Fibroblast of pulmonary artery (primary cell): ENCODE measurements at places on chromosomes 16 and 17.

DNA sequence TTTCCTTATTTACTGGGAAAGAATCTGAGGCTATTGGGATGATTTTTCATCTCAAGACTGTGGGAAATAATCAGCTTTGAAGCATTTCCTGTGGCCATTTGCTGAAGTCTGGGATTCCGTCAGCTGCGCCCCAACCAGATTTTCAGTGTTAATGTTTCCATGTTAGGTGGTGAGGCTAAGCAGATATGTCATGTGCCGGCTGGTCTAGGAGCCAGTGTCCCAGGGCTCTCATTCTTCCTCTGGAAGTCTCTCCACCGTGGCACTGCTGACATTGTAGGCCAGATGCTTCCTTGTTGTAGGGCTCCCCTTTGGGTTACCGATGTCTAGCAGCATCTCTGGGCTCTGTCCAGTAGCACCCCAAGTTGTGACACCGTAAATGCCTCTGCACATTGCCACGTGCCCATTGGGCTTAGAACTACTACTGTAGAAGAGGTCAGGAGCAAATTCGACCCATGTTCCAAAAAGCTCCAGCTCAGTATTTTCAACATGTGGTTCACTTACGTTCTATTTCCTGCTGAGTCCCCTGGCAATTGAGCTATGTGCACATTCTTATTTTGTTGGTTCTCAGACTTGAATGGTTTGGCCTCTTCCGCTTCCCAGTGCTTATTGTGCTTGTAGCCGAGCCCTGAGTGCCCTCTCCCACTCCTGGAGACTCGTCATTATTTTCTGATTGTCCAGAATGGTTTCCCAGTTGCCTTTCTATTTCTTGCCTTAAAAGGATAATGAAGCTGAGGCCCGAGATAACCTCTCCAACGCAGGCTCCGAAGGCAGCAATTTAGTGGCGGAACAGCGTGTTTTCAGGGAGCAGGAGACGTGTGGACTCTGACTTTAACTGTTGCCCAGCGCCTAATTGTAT lies 82.2 kb downstream of the SPECC1 start:
- peak; percentile 88 for DNase-seq

DNA sequence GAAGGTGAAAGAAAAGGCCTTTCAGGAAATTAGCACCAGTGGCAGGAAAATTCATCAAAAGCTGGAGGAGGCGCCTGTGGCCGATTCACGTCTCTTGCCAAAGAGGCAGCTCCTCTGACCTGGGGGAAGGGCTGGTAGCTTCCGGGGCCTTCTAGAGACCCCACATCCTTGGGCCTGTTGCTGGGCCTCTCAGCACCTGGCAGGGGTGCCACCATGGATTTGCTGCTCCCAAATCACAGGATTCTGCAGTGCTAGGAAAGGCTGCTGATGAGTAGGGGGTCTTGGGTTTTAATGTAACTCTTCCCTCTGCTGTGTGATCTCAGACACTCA lies 11.6 kb upstream of the CBFB start:
- DNase-seq, result no peak

- no peak for DNase-seq
Observed at GRCh38 chr17:5864741-5865657, 205.2 kb upstream of the WSCD1 start.

DNA sequence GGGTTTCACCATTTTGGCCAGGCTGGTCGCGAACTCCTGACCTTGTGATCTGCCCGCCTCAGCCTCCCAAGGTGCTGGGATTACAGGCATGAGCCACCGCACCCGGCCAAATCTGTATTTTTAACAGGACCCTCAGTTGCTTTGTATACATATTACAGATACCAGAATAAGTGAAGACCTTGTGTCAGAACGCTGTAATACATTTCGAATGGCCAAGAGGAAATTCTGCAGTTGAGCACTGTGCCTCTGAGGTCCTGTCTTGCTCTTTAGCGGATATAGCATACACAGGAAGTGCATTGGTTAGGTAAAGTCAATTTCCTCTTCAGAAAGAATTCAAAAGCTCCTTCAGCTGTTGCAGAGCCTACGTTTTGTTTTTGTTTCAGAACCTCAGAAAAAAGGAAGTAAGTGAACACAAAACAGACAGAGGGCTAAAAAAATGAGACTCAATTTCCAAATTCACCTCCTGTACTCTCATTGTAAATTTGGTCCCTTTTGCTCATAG lies 15.7 kb downstream of the CRLF3 start:
- DNase-seq, result no peak

DNA sequence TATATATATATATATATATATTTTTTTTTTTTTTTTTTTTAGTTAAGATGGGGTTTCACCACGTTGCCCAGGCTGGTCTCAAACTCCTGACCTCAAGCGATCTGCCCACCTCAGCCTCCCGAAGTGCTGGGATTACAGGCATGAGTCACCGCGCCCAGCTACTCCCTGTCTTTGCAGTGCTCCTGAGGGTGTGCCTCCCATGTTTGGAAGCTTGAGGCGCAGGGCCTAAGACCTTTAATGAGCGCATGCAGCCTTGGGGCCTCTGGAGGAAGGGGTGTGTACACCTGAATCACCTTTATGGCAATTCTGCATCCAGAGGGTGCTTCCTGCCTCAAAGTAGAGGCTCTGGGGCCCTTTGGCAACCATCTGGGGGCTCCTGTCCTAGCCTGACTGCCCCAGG lies 219.4 kb upstream of the CIBAR2 start:
- no peak for DNase-seq

DNA sequence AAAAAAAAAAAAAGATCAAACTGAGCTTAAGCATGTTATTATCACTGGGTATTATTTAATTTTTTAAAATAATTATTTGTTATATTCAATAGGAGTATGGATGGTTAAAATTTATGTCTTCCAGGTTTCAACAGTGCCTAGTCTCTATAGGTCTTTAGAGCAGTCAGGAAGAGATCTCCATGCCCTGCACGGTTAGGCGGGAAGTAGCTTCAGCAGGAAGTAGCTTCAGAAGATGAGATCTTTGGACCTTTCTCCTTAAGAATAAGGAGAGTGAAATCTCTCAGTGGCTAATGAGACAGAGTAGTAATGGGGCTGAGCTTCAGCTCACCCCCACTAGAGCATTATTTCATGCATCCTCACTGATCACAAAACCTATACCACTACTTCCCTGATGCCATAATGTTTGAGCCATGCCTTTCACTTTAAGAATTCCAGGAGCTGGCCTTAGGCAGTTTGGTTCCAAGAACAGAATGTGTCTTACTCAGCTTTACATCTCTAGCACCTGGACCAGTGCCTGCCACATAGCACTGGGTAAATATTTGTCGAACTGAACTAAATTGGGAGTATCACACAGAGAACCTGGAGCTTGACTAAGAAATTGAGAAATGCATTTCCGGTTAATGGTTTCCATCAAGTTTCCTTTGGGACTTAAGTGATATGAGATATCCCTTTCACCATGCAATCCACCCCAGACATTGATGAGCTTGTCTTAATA lies 43.5 kb downstream of the SCPEP1 start:
- no peak for DNase-seq

GRCh38 chr17:44522883-44523671 lies 19.9 kb upstream of the GPATCH8 start:
- peak; percentile 78 for DNase-seq

DNA sequence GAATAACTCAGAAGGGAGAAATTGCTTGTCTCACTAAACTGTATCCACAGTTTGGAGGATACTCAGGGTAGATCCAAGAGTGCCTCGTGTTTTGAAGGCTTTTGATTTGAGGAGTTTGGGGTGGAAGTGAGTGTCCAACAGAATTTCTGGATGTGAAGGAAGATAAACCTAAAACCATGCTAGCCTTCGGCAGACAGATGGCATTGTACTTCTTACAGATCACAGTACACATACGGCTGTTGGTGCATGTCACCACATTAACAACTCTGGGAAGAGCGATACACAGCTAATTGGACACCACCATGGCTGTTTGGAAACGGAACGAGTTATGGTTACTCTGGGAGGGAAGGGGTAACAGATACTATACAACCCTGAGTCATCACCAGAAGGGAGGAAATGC lies 420.4 kb downstream of the GRIN2A start:
- DNase-seq, result no peak

- DNase-seq, result peak; percentile 69
Observed at GRCh38 chr16:3094289-3095027, 4.6 kb downstream of the ZSCAN10 start.

GRCh38 chr16:12059216-12059769 lies 82.8 kb downstream of the SNX29 start:
- DNase-seq, result no peak

DNA sequence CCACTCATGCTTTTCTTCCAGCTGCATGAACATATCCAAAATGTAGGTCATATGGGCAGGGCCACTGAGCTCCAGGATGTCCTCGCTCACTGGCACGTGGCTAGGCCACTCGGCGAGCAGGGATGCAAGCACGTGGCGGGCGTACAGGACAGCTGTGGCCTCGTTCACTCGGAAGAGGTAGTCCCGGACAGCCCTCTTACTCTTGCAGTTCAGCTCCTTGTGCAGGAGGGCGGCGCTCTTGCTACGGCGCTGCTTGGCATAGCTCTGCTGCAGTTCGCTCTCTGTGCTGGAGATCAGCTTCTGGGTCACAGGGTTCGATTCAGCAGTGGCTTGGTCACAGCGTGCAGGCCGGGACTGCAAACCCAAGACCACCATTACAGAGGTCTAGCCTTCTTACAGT lies 53.1 kb upstream of the ATP2A3 start:
- DNase-seq, result no peak

DNA sequence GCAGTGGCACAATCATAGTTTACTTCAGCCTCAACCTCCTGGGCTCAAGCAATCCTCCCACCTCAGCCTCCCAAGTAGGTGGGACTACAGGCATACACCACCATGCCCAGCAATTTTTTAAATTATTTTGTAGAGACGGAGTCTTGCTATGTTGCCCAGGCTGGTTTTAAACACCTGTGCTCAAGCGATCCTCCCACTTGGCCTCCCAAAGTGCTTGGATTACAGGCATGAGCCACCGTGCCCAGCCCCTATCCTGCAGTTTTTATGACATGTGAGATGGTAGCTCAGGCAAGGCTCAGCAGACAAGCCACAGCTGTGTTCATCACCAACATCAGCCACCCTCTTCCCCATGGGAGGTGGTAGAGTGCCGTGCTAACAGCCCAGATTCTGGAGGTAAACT lies 46.2 kb upstream of the TNRC6A start:
- no peak for DNase-seq

GRCh38 chr16:22726868-22727267 lies 87.1 kb upstream of the HS3ST2 start:
- DNase-seq, result no peak

GRCh38 chr16:24776501-24777220 lies 47.2 kb downstream of the TNRC6A start:
- peak; percentile 71 for DNase-seq

GRCh38 chr17:66995944-66996343 lies 31.4 kb downstream of the CACNG4 start:
- DNase-seq, result no peak

DNA sequence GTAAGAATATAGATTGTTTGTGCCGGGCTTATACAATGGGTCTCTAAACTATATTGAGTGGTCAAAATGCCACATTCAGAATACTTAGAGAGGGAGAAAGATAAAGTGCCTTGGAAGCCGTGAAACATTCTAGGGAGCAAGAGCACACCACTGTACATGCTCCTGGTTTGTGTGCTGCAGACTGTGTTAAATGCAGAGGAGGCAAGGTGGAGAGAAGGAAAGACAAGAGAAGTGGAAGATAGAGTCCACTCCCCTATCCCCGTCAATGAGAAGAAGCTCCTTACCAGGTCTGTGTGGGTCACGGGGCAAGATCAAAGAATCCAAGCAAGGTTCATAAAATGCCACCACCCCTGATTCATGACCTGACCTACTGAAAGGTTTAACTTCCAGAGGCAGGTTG lies 267.1 kb upstream of the TBX2 start:
- DNase-seq, result no peak
